ENCODE measurements at places on chromosomes 6 and 20.

DNA sequence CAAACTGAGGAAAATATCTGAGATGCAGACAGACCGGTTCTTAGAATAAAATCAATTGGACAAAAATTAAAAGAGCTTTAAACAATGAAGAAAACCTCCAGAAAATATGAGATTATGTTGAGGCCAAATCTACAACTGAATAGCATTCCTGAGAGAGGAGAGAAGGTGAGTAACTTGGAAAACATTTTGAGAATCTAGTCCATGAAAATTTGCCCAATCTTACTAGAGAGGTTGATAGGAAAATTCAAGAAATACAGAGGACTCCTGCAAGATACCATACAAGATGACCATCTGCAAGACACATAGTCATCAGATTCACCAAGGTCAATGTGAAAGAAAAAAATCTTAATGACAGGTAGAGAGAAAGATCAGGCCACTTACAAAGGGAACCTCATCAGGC lies 437.7 kb upstream of the ADGRB3 start:
- no peak for DNase-seq

GRCh38 chr6:96975852-96976251 lies 51.3 kb downstream of the KLHL32 start:
- DNase-seq, result no peak

DNA sequence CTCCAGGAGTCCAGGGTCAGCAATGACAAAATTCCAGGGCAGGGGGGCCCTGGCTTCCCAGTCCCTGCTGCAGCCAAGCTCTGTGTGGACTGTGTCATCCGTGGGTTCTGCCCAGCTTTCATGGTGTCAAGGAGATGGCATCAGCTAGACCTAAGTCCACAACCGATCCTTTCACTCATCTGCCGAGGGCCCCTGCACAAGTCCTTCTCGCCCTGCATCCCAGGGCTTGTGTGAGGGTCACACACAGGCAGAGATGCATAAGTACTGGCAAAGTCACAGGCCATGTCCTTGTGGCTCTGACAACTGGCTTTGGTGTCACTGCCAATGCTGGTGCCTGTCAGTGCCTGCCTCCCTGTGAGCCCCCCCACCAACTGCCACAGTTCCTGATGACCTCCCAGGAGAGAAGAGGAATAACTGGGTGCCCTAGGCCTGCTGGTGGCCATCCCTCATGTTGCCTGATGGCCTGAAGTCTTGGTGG lies 181.4 kb upstream of the CST7 start:
- DNase-seq, result no peak

GRCh38 chr6:56984361-56984760 lies 29.5 kb downstream of the BEND6 start:
- DNase-seq, result no peak

DNA sequence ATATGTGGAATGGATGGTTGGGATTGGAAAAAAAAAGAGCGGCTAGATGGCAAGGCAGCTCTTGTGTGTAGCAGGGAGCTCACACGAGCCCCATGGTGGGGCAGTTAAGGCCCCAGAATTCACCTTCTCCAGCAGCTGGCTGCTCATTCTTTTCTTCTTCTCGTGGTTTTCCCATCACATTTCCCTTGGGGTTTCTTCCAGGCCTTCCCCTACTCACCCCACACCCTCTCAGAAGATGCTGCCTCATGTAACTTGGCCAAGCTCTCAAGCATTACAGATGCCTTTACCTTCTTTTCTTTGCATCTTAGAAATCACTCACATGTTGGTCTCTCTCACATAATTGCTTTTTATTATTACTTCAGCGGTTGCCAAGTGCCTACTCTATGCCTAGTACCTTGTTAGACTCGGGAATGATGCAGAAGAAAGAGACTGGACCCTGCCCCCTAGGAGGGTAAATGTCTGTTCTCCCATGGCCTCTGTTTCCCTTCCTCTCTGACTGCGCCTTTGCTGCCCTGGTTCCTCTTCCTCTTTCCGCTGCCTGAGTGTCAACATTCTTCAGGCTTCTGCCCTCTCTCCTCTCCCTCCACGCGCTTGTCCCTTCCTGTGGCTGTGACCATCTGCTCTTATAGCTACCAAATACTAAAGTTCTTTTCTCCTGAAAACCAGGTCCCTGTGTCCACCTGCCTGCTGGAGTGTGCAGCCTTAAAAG lies 28.6 kb downstream of the PPARD start:
- DNase-seq, result no peak

GRCh38 chr6:115901896-115902295 lies 158.8 kb downstream of the FRK start:
- no peak for DNase-seq

DNA sequence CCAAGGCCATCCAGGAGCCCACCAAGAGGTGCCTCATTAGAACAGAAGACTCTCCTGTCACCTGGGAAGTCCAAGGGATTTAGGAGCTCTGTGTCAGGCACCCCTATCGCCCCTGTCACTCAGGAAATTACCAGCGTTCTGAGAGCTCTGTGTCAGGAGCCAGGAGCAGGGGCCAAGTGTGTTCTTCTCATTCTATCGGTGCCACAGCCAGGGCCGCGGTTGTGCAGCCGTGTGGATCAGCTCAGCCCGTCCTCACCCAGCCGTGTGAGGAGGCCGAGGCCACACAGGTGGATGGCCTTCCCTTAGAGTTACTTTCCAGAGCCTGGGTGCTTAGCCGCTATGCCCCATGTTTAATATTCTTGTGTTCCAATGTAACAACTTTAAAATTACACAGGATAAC lies 9.8 kb downstream of the MTG2 start:
- no peak for DNase-seq

DNA sequence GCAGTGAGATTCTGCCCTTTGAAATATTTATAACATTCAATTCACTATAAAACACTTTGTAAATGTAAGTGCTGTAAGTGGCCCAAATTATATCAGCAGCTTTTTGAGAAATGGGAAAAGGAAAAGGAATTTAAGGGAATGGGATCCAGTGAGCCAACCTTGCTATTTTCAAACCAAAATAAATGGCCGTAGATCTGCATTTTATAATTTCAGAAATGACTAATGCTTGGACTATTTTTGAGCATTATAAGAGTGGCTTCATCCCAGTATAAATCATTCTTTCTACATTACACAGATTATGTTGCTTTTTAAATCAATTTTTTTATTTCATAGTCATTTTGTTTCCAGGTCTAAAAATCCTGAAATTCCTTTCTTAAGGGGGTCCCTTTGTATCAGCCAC lies 49.2 kb downstream of the ANKRD6 start:
- no peak for DNase-seq

DNA sequence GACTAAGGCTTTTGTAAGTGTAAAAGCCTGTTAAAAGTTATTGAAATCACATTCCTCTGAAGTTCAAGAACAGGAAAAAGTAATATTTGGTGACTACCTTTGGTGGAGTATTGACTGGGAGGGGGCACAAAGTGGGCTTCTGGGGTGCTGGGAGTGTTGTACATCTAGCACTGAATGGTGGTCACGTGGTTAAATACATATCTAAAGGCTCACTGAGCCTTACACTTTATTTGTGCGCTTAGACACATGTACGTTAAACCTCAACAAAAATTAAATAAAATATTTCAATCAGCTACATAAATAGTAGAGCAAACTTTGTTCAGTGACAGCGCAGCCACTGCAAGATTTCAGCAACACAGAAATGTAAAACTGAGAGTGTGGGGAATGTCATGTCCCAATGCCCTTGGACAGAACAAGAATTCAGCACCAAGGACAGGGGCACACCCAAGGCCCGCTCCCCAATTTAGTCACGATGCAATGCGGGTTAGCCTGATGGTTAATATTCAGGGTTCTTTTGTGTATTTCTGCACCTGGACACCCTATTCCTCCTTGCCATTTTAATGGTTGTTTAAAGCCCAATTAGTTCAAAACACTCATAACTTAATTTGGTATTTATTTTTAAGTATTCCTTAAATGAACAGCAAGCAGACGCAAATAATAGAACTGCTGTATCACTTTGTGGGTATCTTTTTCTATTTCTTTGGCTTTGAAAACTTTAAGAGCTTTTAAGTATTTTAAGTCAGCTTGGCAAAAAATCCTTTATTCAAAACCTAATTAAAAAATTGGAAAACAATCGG lies 37.4 kb downstream of the ANGPT4 start:
- no peak for DNase-seq

DNA sequence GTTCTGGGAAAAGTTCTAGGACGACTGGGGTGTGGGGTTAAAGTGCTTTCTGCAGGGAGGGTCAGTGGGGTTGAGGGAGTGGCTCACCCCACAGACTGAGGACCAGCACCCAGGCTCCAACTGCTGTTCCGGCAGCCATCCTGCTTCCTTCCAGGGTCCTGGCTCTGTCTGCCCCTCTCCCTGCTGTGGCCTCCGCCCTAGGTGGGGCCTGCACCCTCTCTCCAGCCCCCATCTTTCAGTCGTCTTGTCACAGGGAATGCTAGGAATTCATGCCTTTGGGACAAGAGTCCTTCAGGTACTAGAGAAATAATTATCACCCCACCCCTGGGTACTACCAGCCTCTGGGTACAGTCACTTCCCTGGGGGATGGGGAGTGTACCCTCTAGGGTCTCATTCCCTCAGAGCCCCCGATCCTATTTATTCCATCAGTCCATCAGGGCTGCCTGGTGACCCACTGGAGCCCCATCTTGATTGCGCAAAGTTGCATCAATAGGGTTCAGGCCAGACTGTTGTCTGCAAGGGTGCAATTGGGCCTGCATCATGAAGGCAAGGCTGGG lies at the start of gene AGER:
Gene AGER, minus strand, starts transcription at position 170 of the 557 bp plus-strand sequence. Its CDS starts 31 bp downstream, at position 139.
- no peak for DNase-seq

DNA sequence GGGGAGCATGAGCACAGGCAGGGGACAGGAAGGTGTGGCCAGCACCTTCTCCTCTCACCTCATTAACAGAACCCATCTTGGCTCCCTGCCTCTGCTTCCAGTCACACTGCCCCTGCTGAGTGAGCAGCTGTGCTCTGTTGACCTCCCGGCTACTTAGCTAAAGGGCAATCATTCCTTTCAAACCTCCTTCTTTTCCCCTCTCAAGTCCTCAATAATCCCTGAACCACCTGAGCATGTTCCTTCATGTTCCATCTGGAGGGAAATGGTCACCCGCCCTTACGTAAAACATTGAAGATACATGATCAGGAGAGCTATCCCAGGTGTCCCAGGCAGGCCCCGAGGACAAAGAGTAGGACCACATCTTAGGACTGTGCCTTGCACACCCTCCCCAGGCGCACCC lies 21.7 kb upstream of the MRPS10 start:
- no peak for DNase-seq

DNA sequence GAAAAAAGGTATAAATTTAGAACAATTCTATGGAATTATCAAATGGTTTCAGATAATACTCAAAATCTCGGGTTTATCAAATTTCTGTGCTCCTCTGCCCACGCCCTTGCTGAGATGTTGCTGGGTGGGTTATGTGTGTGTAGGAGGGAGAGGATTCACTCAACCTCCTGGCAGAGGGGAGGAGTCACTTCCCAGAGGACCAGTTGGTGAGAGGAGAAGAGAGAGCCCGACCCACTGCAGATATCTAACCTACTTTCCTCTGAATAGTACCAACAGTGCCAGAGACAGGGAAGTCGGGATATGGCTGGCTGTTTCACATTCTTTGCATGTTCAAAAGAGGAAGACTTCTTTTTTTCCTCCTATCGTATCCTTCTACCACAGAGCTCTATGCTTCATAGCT lies 187.1 kb upstream of the MAN1A1 start:
- DNase-seq, result no peak

DNA sequence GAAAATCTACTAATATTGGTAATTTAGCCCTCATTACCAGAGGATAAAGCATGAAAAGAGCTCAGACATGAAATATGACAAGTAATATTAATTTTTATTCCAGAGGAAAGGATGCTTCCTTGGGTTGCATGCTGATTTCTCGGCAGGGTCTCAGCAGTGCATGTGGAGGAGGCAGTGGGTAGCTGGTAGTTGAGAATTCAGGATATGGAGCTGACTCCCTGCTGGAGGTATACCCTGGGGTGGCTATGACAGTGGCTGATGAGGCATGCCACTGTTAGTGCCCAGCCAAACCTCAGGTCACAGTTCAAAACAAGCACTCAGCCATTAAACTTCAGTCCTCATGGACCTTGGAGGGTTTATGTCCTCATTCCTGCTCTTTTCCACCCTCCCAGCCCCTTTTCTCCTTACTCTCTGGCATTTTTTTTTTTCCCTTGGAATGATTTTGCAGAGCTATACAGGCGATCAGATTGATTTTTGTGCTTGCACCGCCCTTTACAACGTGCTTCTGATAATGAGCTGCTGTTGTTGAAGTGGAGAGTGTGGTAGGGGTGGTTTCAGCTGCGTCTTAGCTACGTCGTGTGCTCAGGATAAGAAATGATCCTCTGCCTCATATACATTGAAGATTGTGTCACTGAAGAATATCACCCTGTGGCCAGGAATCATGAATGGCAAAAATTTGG lies 761.9 kb upstream of the MMS22L start:
- no peak for DNase-seq

GRCh38 chr6:55569638-55570037 lies 9.4 kb downstream of the HMGCLL1 start:
- DNase-seq, result no peak

DNA sequence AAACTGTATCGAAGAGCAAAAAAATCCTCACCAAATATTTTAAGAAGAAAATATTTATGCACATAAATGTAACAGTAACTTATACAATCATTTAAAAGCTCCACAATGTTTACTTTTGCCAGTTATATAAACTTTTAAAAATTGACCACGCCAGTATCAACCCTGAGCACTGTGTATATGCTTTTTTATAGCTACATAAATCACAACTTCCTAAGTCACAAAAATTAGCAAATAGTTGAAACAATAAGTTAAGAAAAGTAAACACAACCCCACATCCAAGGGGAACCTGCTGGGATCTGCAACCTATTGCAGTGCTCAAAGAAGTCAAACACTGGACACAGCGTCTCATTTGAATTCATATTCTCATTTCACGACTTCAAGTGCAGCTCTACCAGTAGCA lies 89.8 kb upstream of the DST start:
- no peak for DNase-seq

- DNase-seq, result no peak
Observed at GRCh38 chr6:106750946-106751345, 121.6 kb downstream of the QRSL1 start.

DNA sequence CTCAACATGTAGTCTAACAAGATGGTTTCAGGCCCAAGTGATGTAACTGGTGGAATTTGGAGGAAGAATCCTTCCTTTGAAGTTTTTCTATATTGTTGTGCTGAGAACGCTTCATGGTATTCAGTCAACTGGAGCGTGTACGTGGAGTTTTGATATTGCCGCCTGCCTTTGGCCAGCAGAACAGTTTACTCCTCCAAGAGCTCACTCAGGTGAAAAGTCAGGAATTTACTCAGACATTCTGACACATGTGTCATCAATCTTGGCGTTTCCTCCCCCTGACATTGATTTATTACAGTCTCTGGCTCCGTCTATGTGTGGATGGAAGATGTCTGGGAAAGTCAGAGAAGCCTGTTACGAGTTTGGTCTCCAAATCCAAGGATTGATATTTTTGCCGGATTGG lies 19.0 kb upstream of the TGM2 start:
- no peak for DNase-seq

DNA sequence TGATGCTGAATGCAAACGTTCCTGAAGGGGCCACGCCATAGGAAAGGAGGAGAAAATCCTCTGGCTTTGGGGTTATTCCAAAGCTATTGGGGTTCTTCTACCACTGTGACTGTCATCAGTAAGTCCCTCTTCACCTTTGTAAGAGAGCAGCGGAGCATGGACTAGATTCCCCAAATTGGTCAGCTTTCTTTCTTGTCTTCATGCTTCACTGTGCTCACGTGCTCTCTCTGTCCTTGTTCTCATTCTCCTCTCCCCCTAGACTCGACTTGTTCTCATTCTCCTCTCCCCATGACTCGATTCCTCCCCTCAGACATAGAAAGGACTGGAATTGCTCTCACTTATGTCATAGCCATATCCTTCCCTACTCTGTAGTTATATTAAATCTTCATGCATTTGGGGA lies 54.8 kb upstream of the ADGRG6 start:
- DNase-seq, result no peak
